Stimulated activated CD4-positive, alpha-beta T cell treated with anti-CD3 and anti-CD28 coated beads, Interleukin-4, amount 100 ng/mL, for 4 hours (primary cell): ENCODE measurements at places on chromosomes 7 and 10.

DNA sequence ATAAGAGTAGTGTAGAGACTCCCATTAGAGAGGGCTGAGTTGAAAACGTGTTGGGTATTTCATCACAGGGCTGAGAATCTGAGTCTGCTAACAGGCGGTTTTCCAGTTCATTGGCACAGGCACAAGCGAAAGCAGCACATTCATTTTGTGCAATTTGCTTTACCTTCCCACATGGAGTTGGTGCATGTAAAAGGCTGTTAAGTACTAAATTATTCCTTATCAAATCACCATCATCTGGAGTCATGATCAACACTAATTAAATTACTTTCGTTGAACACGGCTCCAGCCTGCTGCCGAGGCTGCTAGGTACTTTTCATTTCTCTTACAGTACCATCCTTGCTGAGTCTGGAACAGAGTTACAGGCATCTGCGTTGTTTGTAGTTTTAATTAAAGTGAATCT is 43.8 kb downstream of the ETV1 start:
- DNase-seq = no peak

- peak; percentile 69 for DNase-seq
Observed at GRCh38 chr10:101067356-101068083, 5.7 kb downstream of the KAZALD1 start.

- no peak for DNase-seq
Observed at GRCh38 chr10:109215291-109216075, 707.8 kb downstream of the XPNPEP1 start.

DNA sequence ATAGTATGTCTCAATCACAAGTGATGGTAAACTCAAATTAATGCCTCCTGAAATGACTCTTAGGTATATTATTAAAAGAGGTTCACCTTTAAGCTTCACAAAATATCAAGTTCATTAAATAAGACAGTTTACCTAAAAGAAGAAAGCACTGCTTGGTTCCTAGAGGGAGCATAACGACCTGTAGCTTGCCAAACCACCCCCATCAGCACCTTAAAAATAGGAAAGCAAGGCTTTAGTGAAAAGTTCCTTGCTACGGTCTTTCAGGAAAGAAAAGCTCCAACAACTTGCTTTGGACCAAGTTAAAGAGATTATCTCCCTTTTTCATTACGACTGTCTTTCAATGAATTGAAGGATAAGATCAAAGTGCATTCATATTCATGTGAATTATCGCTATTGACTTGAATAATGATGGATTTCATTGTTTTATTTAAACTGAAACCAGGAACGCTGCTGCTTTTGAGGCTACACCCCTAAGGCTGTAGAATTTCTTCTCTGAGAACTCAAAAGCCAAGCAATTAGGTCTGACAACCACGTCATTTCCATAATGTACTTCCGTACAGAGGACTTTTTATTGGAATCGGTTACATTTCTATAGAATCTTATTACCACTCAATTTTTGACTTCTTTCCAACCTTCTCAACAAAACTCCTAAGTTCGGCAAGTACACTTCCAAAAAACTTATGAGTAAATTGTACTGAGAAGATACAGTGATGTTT is 7.0 kb upstream of the SPAG6 start:
- DNase-seq = no peak
